Fibroblast of skin of scalp (primary cell): ENCODE measurements at places on chromosomes 4 and X.

DNA sequence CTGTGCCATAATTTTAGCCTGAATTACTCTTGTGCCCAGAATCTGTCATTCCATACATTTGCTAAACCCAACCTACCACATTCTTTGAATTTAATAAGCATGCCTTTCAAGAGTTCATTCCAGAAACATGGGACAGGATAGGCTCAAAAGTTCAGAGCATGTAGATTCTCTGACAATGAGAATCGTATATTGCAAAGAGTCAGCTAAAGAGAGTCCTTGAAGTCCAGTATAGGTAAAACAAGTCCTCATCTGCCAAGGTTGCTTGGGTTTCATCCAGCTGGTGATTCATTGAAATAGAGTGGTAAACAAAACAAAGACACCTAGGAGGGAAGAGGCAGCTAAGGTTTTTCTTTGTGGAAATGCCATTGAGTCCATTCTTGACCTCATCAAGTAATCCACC lies 249.3 kb upstream of the DIPK2B start:
- DNase-seq: peak; percentile 63

DNA sequence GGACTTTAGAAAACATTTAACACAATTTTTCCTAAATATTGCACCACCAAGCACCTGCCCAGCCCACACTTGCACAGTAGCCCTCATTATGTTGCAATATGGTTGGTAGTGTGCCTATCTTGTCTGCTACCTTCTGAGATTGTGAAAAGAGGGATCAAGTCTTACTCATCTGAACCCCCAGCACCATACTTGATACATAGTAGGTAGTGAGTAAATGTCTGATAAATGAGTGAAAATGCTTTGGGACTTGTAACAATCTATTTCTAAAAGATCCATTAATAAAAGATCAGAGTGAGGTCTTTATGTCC lies 118.4 kb upstream of the MED14 start:
- DNase-seq: no peak

DNA sequence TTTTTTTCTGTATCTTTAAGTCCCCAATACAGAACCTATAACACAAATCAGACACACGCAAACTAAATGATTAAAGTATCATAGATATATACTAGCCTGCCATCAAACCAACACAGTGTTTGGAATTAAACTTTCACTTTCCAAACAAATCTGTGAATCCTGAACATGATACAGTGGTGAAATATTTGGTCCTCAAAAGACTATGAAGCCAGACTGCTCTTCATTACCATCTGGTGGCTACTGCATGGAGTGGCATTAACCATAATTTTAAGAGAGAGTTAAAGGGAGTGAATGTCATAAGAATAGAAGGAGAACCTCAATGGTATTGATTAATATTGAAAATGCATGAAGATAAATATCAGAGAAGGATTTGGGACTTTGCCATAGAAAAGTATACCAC lies 9.2 kb upstream of the GABRA4 start:
- peak; percentile 9 for DNase-seq

- no peak for DNase-seq
Observed at GRCh38 chr4:185137233-185137925, 5.7 kb upstream of the SLC25A4 start.

DNA sequence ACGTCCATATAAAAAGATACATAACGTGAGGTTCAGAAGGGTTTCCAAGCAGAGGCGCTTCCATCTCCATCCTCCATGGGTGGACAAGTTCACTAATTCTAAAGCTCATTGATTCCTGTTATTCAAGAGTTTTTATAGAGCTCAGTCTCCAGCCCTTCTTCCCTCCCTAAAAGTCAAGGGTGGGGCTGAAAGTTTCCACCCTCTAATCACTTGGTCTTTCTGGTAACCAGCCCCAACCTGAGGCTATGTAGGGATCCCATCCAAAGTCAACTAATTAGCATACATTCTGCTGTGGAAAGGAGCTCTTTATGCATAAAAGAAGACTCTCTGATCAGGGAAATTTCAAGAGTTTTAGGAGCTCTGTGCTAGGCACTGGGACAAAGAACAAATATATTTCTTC lies 46.9 kb upstream of the VEGFC start:
- no peak for DNase-seq

DNA sequence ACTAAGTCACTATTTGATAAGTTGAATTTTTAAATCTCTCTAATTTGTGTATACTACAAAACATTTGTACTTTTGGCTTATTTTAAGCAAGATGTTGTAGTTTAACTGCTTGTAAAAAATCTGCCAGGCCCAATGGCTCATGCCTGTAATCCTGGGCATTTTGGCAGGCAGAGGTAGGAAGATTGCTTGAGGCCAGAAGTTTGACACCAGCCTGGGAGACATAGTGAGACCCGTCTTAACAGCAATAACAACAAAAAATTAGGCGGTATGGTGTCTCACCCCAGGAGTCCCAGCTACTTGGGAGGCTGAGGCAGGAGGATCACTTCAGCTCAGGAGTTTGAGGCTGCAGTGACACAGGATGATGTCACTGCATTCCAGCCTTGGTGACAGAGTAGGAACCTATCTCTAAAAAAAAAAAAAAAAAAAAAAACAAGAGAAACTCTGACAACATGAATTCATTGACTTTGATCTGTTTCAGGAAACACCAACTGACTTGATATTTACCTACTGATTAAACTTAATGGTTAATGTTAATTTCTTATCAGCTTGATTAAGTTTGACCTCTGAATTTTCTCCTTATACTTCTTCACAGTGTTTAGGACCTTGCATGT lies 8.9 kb downstream of the FHIP1A start:
- peak; percentile 16 for DNase-seq

DNA sequence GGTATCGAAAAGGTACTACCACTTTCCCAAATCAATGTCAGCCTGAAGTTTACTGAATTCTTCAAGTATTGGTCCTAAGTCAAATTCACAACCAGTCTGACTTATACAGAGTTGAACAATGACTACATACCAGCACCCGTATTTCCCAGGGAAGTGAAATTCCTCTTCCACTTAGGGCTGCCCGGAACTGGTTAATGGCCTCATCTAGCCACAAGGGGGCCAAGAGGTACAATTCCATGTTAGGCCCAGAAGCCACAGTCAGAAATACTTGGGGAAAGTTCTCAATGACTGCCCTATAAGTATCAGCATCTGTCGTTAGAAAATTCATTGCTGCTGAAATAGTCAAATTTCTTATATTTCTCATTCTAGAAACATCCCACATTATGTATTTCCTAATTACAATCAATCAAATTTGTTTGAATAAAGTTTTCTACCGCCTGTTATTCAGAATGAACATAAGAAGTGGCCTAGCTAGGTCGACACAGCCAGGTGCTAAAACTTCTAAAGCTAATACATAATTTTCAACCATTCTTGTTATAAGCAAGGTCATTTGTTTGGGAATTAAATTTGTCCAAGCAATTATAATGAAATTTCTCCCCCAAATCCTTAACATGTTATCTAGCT lies 5.6 kb upstream of the PCDH7 start:
- peak; percentile 55 for DNase-seq

- peak; percentile 48 for DNase-seq
Observed at GRCh38 chrX:102957751-102958150, 20.7 kb downstream of the RAB40AL start.

- no peak for DNase-seq
Observed at GRCh38 chrX:72143609-72143907, 11.8 kb upstream of the RTL5 start.

GRCh38 chr4:141023051-141023450 lies 110.2 kb downstream of the RNF150 start:
- no peak for DNase-seq

- peak; percentile 70 for DNase-seq
Observed at GRCh38 chr4:134201216-134202161, at the start of gene PABPC4L. Gene PABPC4L, minus strand, starts transcription at chr4:134201789. Its CDS starts 770 bp downstream, at chr4:134201019.

GRCh38 chrX:150363561-150364346 lies 637 bp downstream of the MAMLD1 start:
- peak; percentile 41 for DNase-seq

GRCh38 chr4:8701126-8702019 lies 108.8 kb downstream of the CPZ start:
- DNase-seq: no peak

- no peak for DNase-seq
Observed at GRCh38 chr4:115711575-115711974, 598.2 kb upstream of the NDST4 start.

GRCh38 chr4:145770124-145770523 lies 90.2 kb downstream of the C4orf51 start:
- no peak for DNase-seq

DNA sequence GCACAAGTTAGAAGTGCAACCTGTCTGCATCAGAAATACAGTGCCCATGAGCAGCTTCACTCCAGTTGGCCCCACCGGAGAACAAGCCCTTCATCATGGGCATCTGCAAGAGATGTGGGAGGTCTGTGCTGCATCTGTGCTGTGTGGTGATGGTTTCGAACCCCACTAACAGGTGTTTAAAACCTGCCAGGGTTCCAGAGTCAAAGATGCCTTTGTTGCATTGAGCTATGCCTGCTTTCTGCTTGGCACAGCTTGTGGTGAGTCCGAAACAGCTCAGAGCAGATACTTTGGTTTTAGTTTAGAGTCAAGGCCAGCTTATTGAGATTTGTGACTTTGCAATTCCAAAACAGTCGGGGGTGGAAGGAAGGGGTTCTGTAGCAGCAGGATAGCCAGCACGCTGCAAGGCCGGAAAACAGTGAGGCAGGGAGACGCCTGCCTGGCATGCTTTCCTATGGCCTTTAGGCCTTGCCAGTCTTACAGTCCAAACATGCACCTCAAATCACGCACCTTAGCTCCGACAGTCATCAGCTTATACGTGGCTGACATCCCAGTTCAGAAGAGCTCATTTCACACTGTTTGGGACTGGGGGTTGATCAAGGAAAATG lies 21.8 kb downstream of the MAGEA9 start:
- DNase-seq: no peak

DNA sequence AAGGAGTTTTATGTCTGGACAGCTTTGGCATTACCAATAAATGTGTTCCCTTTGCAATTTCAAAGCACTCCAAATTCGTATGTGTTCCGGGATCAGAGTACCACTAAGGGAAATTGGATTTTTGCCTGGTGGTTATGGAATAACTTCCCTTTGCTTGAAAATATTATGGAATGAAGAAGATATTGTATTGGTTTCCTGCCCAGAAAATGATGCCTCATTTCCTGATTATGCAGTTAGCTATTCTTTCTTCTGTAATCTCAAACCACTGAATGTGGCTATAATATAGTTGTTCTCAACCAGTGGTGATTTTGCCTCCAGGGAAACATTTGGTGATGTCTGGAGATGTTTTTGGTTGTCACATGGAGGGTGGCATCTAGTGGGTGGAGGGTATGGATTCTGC lies 142.9 kb downstream of the PCDH7 start:
- peak; percentile 62 for DNase-seq

DNA sequence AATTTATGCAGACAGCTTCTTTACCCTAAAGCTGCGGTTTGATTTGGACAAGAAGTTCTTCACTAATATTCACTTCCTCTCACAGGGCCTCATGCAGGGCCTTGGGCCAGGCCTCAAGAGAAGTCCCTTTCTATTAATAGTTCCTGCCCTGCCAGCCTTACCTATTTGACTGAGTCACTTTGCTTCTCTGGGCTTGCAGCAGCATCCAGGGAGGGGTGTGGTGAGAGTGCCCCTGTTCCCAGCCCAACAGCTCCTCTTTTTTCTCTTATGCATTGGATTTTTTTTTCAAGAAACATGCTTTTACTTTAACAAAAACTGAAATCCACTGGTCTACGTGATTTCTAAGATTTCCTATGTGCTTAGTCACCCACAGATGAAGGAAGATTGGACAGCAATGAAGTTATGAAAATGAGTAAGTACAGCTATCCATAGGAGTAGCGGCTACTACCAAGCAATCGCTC lies 26.7 kb downstream of the FAM156B start:
- peak; percentile 59 for DNase-seq

- DNase-seq: no peak
Observed at GRCh38 chrX:144791298-144791697, 456.0 kb upstream of the SPANXN1 start.

DNA sequence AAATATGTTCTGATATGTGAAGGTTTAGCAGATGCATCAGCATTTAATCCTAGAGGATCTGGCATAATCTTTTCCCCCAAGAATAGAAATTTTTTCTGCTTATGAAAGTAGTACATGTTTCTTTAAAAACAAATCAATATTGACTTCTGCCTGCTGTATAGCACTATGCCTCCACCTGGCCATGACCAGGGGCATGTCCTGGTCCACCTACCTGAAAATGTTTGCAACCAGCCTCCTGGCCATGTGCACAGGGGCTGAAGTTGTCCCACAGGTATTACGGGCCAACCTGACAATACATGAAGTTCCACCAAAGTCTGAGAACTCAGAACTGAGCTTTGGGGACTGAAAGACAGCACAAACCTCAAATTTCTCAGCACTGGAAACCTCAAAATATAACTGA lies 10.0 kb downstream of the HPRT1 start:
- no peak for DNase-seq

DNA sequence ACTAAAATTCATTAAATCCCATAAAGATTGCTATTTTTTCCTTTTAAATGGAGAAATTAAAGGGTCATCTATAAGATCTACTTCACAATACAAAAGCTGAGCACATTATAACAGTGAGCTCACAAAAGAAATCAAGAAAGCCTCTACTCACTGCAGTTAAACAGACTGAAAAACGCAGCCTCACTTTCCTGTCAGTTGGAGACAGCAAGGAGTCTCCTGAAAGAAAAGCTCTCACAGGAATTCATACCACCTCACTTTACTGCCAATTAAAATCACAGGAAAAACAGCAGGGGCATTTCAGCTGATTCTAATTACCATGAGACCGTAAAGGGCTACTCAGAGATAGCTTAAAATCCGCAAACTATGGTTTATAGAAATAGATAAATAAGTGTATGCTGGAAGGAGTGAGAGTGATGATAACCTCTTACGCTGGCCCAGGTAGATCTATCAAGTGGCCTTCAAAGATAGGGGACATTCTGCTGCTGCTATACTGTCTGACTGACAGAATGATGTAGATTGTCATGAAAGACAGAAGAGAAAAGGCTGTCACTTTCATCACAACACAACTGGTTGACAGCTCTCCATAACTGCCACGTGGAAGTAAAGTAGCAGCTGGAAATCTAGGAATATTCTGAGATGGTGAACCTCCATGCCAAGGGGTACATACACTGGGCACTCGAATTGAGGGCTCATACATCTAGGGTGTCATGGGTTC lies 1333.7 kb upstream of the DIAPH2 start:
- no peak for DNase-seq

DNA sequence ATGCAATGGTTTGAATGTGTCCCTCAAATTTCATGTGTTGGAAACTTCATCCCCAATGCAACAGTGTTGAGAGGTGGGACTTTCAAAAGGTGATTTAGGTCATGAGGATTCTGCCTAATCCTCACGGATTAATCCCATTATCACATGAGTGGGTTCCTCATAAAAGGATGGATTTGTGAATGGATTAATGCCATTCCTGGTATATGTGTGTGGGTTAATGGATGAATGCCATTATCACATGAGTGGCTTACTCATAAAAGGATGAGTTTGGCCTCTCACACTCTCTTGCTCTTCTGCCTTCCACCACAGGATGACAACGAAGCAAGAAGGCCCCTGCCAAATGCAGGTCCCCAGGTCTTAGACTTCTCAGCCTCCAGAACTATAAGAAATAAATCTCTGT lies 30.5 kb upstream of the NEUROG2 start:
- no peak for DNase-seq

GRCh38 chr4:148166132-148166591 lies 276.1 kb downstream of the NR3C2 start:
- DNase-seq: peak; percentile 71
